AG08396 (cell line): ENCODE measurements at places on chromosomes 1 and 21.

DNA sequence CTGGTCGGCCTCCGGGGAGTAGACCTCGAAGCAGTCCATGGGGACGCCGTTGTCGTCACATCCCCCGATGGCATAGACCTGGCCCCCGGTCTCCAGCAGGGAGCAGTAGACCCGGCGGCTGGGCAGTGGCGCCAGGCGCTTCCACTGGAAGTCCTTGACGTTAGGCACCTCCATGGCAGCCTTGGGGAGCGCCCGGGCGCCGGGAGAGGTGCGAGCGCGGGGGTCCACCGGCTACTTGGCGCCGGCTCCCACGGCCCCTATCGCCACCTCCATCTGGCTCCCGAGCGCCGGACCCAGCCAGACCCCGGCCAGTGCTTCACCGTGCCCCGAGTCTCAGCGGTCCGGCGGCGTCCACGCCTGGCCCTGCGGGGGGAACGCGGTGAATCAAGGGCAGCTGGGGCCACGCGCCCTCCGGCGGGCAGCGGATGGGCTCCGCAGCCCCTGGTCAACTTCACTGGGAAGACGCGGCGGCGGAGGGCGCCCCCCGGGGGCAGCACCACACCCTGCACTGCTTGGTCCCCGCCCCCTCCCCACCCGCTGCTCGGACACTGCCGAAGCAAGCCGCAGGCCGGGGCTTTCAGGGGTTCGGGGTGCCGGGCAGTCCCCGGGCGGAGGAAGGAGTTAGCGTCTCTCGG is 13.2 kb downstream of the KLHDC8A start:
- DNase-seq, result no peak

DNA sequence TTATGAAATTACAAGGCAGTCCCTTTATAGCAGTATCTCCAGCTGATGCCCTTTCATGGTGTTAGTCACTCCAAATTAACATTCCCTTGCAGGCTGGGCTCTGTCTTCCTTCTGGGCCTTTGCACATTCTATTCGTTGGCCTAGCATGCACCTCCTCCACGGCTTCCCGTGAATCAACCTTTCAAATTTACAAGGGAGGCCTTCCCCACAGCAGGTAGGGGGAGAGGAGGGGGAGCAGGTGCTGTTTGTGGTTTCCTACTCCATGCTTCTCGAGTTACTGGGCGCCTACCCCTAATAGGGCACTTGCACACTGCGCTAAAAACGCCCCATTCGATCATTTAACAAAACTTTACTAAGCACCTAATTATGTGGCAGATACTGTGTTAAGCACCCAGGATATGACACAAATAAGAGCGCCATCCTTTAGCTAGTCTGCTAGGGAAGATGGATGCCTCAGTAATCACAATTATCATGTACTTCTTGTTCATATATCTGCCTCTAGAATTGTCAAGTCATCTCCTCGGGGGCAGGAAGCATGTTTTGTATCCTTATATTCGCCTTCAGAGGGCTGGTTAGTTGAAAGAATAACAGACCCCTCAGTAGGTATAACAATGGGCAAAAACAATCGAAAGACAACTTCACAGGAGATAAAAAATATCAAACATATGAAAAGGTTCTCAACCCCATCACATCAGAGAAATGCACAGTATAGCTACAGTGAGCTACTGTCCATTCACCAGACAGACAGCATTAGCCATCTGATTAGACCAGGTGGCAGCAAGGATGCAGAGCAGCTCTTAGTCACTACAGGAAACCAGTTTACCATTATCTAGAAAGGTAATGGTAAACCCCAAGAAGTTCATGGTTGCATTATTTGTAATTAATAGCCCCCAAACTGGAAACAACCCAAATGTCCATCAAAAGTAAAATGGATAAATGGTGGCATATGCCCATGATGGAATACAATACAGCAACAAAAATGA is 1.7 kb upstream of the ADAR start:
- no peak for DNase-seq

DNA sequence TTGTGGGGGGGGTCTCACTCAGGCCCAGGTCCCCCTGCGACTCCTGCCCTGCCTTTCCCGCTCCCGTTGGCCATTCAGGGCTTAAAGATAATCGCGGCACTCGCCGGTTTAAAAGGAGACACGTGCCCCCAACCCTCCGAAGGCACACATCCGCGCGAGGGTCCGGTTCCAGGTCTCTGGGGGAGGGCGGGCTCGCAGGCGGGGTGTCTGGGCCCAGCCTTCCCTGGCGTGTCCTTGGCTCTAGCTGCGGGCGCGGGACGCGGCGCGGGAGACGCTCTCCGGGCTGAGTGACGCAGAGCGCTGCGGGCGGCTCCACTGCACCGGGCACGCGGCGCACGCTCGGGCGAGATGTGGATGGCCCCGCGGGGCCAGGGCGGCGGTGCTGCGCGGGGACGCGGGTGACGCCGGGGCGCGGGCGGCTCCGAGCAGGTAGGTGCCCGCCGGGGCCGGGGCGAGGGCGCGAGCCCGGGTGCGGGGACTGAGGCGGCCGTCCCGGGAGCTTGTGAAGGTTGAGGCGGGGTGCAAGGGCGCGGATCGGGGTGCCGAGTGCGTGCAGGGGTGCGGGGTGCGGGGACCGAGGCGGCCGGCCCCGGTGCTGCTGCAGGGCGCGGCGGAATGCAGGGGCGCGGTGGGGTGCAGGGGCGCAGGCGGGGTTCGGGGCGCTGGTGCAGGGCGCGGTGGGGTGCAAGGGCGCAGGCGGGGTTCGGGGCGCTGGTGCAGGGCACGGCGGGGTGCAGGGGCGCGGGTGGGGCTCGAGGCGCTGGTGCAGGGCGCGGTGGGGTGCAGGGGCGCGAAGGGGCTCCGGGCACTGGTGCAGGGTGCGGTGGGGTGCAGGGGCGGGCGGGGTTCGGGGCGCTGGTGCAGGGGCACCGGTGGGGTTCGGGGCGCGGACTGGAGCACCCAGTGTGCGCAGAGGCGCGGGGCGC is 3.3 kb upstream of the TRPM2 start:
- DNase-seq, result no peak

- DNase-seq, result peak; percentile 51
Measured at GRCh38 chr1:74835051-74835450, 102.1 kb downstream of the TYW3 start.

- DNase-seq, result no peak
Measured at GRCh38 chr1:39177706-39178105, 26.8 kb upstream of the MACF1 start.
